GM12892 (cell line): ENCODE measurements at places on chromosomes 4 and X.

DNA sequence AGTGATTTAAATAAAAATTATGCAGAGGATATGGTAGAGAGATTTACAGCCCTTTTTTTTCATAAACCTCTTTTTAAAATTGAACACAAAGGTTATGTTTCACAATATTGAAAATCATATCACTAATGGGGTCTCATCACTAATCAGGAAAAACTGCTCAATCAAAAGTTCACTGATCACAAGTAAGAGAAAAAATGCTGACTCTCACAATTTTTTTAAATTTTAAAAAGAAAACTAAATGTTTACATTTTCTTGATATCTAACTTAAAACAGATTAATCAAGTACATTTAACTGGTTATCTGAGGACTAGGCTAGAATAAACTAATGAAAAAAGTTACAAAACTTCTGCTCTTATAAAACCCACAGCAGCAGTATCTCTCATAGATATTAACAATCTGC lies 8.5 kb downstream of the LAMTOR3 start:
- DNase-seq, result no peak

DNA sequence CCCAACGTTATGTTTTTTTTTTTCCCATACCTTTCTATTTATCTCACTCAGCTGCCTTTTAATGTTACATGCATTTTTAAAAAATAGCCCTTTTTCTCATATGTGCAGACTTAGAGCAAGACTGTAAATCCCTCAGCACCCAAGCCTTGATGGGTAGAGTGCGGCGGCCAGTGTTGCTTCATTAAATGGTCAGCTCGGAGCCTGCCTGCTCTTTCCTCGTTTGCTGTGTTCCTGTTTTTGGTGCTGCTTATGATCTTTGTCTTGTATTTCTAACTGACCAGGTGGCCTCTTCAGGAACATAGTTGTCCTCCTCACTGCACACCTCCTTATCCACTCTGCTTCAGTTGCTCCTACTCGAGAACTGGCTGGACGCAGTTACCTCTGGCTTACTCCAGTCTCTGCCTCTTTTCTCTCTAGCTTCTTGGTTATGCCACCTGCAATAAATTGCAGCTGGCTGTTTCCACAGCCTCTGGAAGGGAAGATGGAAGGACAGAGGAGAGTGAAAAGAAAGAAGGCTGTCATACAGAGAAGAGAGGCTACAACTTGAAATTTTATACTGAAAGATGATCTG lies 10.7 kb downstream of the RBPJ start:
- no peak for DNase-seq

DNA sequence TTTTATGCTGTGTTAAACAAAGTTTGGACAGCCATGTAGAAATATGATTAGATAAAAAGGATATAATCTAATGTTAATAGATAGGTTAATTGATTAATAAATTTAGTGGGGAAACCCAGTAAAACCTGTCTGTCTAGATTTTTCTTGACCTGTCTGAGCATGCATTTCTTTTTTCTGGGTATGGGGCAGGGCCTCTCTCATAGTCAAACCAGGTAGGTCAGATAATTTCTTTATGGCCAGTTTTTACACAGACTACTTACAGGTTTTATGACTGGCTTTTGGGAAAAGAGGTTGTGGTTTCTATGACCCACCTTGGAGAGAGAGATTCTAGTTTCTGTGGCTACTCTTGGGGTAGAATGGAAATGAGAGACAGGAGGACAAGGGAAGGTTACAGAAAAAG lies 135.6 kb upstream of the EPHA5 start:
- DNase-seq, result no peak

- DNase-seq, result no peak
These were observed 3.7 kb upstream of the IRAK1 start for GRCh38 chrX:154023276-154024000.

- peak; percentile 72 for DNase-seq
These were observed 344.3 kb upstream of the KLF3 start for GRCh38 chr4:38319456-38320342.

- DNase-seq, result no peak
These were observed 58.4 kb upstream of the XAGE1A start for GRCh38 chrX:52437212-52437611.

GRCh38 chrX:72029483-72030411 lies 102.0 kb downstream of the RTL5 start:
- no peak for DNase-seq

DNA sequence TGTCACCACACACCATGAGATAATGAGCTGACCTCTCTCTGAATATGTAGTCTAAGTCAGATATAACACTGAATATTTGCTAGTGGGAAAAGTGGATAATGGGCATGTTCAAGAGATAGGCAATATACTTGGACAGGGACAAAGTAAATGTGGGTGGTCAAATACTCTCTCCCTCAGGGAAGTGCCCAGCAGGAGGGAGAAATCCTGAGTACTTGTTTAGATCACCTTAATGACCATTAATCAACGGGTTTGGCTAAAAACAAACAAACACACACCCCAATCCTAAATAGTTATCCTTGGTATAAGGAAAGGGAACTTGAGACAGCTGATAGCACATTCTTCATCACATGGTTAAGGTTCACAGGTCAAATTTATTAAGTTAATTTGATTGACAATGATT lies 933.5 kb downstream of the C4orf33 start:
- no peak for DNase-seq

DNA sequence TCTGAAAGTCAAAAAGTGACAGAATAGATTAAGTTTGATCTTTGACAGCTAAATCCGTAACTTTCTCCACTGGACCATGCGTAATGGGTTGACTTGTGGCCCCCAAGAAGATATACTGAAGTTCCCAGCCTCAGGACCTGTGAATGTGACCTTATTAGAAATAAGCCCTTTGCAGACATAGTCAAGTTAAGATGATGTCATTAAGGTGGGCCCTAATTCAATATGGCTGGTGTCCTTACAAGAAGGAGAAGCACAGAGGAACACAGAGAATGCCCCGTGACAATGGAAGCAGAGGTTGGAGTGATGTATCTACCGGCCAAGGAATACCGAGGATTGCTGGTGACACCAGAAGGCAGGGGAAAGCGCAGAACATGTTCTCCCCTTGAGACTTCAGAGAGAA lies 14.4 kb downstream of the ENPP6 start:
- DNase-seq, result no peak

DNA sequence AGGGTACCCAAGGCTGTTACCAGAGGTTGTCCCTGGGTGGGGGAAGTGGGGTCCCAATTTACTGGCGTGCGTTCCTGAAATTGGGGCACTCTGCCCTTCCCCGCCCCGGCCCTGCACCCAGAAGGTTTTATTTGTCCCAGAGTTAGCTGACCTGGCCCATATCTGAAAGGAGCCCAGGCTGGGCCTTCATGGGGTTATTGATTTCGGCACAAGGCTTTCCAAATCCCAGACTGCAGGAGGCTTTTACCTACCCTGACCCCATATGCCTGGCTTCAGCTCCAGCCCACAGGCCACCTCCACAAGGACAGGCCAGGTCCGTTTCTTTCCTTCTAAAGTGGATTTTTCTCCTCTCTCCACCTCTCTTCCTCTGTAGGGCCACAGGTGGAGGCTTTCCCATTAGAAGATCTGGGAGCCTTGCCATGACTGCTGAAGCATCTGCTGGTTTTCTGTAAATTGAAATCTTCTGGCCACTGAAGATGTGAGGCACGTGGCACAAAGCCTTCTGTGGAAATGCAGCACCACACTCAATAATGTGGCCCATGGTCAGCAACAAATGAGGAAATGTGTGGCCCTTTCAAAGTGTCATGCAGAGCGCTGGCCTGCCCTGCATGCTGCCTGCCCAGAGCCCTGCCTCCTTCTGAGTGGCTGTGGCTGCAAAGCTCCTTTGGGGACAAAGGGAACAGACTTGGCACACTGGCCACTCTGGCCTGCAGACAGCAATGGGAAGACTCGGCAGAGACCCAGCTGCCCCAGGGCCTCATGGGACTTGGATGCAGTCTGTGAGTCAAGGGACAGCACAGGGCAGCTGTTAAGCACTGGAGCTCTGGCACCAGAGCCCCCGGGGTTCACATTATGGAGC lies 43.1 kb upstream of the MTM1 start:
- DNase-seq, result no peak

GRCh38 chr4:149176039-149176438 lies 639.6 kb downstream of the IQCM start:
- DNase-seq, result no peak

DNA sequence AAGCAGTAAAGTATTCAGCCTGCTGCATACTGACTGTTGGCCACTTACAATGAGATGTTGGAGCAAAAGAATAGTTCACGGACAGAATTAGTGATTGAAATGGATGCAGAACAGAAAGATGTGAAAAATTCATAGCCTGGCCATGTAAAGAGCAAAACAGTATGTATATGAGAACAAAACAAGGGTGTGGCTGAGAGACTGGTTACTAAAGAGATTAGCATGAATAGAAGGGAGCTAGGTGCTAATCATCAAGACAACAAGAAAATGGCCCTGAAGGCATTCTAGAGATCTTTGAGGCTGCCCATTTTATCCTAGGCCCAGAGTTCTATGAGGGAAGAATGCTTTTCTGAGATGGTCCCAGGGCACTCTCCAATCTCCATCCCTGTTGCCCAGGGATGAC lies 208.5 kb downstream of the ARHGEF9 start:
- no peak for DNase-seq

DNA sequence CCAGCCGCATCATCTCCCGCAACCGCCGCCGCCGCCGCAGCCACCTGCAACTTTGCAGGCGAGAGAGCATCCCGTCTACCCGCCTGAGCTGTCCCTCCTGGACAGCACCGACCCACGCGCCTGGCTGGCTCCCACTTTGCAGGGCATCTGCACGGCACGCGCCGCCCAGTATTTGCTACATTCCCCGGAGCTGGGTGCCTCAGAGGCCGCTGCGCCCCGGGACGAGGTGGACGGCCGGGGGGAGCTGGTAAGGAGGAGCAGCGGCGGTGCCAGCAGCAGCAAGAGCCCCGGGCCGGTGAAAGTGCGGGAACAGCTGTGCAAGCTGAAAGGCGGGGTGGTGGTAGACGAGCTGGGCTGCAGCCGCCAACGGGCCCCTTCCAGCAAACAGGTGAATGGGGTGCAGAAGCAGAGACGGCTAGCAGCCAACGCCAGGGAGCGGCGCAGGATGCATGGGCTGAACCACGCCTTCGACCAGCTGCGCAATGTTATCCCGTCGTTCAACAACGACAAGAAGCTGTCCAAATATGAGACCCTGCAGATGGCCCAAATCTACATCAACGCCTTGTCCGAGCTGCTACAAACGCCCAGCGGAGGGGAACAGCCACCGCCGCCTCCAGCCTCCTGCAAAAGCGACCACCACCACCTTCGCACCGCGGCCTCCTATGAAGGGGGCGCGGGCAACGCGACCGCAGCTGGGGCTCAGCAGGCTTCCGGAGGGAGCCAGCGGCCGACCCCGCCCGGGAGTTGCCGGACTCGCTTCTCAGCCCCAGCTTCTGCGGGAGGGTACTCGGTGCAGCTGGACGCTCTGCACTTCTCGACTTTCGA lies 654 bp downstream of the ATOH1 start:
- no peak for DNase-seq

DNA sequence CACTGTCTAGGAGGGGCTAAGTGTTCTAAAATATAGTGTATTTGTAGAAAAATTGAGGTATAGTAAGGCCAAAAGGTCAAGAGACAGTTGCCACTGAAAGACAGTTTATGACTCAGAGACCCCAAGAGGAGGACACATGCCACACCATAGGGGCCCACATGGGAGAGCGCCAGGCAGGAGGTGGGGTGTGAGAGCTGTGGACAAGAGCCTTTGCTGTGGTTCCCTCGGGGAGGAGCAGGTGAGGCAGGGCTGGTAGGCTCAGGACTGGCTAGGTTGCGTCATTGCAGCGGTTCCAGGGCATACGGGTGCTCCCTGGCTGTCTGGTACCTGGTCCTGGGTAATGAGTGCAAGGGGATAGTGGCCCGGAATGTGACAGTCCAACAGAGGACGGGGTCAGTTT lies 37.6 kb downstream of the CCNQ start:
- no peak for DNase-seq

DNA sequence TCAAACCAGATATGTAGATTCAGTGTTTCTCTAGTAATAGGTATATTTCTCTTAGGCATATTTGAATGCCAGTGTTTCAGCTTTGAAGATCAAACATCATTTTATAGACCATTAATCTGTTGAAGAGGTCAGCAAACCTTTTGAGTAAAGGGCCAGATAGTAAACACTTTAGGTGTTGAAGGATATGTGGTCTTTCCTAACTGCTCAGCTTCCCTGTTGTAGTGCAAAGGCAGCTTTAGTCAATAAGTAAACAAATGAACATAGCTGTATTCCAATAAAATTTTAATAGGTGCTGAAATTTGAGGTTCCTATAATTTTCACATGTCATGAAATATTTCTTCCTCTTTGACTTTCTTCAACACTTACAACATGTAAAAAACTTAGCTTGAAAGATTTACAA lies 201.6 kb downstream of the ADGRL3 start:
- DNase-seq, result no peak

DNA sequence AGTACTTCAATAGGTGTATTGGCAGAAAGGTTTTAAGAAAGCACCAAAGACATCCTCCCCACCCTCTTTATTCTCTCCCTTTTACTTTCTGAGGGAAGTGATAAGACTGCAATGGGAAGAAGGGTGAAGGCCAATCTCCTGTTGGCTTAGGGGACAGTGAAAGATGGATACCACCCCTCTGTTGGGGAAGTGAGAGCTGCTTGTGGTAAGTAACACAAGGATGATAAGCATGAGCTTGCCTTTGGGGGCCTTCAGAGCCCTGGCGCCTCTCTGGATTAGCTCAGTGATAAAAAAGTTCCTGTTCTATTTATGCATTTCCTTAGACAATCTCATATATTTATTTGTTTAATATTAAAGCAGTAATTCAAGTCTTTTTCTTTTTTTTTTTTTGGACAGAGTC lies 5.2 kb upstream of the KLF8 start:
- no peak for DNase-seq

DNA sequence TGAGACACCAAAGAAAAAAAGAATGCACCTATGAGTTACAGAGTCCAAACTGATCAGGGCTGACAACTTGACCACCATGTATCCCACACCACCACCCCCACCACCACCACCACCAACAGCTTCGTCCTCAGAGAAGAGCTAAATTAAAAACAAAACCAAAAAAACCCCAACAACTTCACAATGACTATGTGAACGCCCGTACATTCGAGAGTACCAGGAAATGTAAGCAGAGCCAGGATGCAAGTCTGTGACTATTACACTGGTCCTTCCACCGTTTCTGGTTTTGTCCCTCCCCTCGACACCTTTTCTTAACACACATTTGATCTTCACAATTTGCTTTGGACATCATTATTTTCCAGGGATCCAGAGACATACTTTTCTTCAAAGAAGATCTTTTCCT lies 51.0 kb downstream of the WFS1 start:
- DNase-seq, result no peak

- DNase-seq, result peak; percentile 13
These were observed 129.7 kb downstream of the PLS3 start for GRCh38 chrX:115690511-115691216.

DNA sequence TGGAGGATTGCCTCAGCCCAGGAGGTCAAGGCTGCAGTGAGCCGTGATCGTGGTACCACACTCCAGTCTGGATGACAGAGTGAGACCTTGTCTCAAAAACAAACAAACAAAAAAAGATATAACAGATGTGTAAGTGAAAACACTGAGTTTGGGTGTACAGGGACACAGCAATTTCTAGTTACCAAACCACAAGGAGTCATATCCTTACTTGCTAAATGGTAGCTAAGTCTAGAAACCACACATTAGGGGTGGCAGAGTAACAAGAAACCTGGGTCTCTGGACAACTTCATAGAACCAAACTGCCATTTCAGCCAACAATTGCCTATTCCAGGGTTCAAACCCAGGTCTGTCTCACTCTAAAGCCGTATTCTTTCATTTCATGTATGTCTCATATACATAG lies 20.8 kb downstream of the PPEF2 start:
- no peak for DNase-seq

- DNase-seq, result no peak
These were observed 46.1 kb downstream of the CXorf58 start for GRCh38 chrX:23953908-23954269.
